Bone marrow (tissue), 2 donors: ENCODE measurements at places on chromosomes 6 and 20.

DNA sequence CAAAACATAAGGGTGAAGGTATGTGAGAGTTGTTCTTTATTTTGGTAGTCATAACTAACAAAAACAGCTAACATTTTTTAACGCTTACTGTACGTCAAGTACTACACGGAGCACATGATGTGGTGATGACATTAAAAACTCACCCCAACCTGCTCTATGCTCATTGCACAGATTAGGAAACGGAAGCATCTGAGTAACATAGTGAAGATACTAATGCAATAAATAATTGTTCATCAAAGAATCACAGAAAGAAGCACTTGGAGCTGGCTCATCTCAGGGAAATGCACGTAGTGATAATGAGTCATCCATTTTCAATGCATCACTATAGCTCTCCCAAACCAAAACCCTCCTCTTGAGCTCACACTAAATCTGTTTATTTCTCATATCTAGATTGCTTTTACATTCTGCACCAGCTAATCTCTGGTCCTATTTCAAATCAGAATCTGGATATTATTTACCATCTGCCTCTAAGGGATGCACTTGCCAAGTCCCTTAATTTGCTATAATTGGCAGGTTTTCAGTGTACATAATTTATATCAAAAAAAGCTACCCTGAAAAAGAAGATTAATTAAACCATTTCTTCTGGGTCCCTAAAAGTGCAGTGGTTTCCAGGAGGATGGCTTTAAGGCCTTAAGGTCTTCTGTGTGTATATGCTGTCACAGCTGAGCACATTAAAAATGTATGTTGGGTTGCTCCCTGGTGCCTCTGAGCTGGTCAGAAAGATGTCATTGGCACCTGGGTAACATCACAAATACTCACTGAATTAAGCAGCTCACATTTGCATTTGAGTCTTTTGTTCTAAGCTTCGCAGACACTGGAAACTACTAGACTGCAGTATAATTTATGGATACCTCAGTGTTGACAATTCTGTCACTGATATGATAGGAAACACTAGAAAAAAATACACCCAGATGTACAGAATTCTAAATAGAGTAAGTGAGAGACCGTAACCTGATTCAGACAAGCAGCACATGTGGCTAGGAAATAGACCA is 677.4 kb upstream of the CITED2 start:
- DNase-seq, result no peak

GRCh38 chr6:43951063-43951755 is 176.0 kb downstream of the MRPL14 start:
- DNase-seq, result no peak

GRCh38 chr6:139474145-139475108 is 100.0 kb upstream of the CITED2 start:
- no peak for DNase-seq

DNA sequence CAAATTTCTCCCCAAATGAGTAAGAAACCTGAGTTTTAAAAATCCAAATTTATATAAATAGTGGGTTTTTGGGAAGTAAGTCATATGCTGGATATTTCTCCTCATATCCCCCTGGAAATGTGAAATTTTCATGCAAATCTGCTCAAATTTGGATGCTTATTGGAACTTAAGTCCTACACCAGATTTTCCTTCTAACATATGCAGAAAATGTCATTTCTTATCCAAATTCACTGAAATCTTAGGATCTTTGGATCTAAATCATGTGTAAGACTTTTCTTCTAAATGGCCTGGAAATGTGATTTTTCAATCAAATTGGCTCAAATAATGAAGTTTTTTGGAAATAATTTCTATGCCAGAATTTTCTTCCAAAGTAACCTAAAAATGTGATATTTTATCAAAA is 33.0 kb downstream of the ZNF133 start:
- no peak for DNase-seq

GRCh38 chr6:38676974-38677544 is 25.9 kb downstream of the GLO1 start:
- no peak for DNase-seq

- no peak for DNase-seq
These were observed 8.8 kb upstream of the PCMTD2 start for GRCh38 chr20:64246616-64247306.

DNA sequence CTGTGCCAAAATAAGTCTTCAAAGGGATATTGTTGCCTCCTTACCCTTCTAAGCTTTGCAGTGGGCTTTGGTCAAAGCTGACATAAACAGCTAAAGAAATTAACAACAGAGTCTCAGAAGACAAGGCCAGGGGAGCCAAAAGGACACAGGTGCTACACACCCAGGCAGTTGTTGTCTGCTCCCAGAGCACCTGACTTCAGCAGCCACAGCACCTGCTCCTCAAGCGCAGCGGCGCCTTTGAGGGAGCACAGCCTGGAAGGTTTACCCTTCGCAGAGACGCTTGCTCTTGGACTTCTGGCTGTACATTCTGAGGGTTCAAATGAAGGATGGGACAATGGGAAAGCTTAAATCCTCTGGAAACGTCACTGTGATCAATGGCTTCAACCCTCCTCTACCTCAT is 16.6 kb downstream of the B4GALT5 start:
- no peak for DNase-seq

GRCh38 chr6:144578385-144579350 is 293.5 kb downstream of the UTRN start:
- DNase-seq, result no peak

DNA sequence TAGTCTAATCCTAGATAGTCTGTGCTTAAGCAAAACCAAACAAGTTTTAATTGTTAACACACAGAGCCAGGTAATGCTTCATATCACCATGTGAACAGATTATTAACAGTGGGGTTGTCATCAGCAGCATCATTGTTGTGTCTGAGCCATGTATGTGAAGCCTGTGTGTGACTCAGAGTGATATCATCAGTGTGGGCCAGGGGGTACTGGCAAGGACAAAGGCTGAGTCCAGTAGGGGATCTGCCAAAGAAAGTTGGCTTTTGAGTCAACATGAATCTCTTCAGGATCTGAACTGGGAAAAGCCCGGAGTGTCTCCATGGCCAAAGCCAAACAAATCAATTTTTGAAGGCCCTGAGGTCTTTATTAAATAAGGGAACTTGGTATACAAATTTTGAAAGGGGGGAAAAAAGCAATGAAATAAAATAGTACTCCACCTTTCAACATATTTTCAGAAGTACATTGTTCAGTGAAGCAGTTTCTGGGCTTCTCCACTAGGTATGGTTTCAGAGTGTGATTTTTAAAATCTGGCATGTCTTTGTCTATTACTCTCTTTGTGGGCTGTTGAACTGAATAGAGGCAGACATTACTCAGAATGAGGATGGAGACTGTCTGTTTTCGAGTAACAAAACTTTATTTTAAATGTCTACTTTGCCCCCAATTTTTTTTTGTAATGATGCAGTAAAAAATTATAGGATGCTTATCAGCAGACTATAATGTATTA is 444.2 kb upstream of the JAG1 start:
- no peak for DNase-seq

GRCh38 chr20:59611286-59611685 is 6.9 kb downstream of the PHACTR3 start:
- DNase-seq, result no peak

GRCh38 chr6:143684486-143684885 is 6.7 kb downstream of the PHACTR2 start:
- DNase-seq, result no peak

GRCh38 chr20:38112261-38112929 is 52.7 kb downstream of the TGM2 start:
- no peak for DNase-seq
